Activated T-helper 1 cell treated with anti-CD3 and anti-CD28 coated beads, Interleukin-2, amount 50 U/mL, for 16 hours (primary cell): ENCODE measurements at places on chromosomes 7 and 10.

DNA sequence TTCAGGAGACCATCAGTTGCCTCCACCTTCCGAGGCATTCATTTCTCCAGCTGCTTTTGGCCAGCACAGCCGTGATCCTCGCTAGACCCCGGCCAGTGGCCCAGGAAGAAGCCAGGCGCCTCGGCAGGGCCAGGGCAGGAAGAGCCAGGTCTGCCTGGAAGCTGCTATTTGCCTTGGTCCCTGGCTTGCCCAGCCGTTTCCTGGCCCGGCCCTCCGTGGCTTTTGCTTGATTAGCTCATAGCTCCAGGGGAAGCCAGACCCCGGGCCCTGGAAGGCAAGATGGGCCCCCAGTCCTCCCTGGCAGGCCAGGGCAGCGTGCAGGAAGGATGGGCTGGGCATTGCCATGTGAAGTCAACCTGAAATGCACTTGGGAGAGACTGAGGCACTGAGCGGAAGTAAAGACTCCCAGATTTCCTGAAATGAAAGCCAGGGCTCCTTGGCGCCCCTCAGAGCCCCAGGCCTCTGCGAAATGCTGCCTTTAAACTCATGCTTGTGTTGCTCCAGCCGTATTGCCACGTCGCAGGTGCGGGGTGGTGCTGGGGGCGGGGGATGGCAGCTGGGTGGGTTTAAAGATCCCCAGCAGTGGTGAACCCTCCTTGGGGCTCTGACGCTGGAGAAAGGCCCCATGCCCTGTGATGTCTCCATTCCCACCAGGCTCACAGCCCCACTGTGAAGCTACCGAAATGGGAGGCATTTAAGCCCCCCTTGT is 160.6 kb downstream of the GRK5 start:
- no peak for DNase-seq

- DNase-seq = no peak
These were observed 69.4 kb downstream of the HECTD2 start for GRCh38 chr10:91479583-91479982.

DNA sequence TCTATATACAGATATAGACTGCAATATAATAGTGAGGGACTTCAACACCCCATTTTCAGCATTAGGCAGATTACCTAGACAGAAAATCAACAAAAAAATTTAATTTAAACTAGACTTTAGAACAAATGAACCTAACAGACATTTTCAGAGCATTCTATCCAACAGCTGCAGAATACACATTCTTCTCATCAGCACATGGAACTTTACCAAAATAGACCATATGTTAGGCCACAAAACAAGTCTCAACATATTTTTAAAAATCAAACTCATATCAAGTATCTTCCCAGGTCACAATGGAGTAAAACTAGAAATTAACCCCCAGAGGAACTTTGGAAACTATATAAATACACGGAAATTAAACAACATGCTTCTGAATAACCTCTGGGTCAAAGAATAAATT is 169.6 kb downstream of the MTERF1 start:
- DNase-seq = no peak

- DNase-seq = no peak
These were observed 84.7 kb downstream of the SNX10 start for GRCh38 chr7:26376175-26376917.

DNA sequence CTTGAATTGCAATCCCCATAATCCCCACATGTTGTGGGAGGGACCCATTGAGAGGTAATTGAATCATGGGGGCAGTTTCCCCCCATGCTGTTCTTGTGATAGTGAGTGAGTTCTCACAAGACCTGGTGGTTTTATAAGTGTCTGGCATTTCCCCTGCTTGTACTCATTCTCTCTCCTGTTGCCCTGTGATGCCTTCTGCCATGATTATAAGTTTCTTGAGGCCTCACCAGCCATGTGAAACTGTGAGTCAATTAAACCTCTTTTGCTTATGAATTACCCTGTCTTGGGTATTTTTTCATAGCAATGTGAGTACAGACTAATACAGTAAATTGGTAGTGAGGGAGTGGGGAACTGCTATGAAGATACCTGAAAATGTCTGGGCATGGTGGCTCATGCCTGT is 65.0 kb downstream of the ANKRD7 start:
- no peak for DNase-seq

DNA sequence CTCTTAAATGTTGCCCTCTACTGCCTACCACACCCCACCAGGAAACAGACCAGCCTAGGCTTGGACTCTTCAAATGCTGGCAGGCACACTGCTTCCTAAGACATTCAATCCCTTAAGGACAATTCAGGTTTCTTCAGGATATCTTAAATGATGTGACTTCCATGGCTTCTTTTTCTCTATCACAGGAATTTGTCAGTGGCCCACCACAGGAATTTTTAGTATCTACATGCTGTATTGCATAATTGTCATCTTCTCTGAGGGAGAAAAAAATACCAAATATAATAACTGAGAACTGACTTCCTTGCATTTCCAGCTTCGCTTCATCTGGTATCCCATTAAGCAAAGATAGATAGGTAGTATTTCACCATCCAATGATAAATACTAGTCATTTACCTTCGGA is 129.3 kb downstream of the WNT2 start:
- no peak for DNase-seq
